T follicular helper cell (primary cell): ENCODE measurements at places on chromosomes 12 and 14.

- DNase-seq = no peak
Observed at GRCh38 chr12:29343022-29343799, 37.8 kb downstream of the ERGIC2 start.

DNA sequence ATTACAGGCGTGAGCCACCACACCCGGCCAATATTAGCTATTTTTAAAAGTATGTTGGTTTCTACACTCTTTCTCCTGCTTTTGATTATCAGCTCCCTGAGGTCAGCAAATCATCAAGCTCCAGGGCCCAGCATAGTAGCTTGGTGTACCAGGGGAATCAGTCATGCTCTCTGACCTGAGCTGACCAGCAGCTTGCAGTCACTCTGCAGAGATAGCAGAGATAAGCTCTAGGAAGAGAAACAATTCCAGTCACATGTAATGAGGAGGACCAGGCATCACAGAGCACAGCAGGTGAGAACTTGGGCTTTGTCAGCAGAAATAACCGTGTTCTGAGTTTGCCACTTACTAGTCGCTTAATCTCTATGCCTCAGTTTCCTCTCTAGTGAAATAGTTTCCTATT lies 8.5 kb downstream of the PLEKHD1 start:
- DNase-seq = no peak

GRCh38 chr14:24368212-24368561 lies 203 bp downstream of the NFATC4 start:
- DNase-seq = no peak

- DNase-seq = no peak
Observed at GRCh38 chr12:57049890-57050289, at the start of gene MYO1A. Gene MYO1A (minus strand): TSS chr12:57050129. CDS start chr12:57048323, 1,806 bp downstream.

DNA sequence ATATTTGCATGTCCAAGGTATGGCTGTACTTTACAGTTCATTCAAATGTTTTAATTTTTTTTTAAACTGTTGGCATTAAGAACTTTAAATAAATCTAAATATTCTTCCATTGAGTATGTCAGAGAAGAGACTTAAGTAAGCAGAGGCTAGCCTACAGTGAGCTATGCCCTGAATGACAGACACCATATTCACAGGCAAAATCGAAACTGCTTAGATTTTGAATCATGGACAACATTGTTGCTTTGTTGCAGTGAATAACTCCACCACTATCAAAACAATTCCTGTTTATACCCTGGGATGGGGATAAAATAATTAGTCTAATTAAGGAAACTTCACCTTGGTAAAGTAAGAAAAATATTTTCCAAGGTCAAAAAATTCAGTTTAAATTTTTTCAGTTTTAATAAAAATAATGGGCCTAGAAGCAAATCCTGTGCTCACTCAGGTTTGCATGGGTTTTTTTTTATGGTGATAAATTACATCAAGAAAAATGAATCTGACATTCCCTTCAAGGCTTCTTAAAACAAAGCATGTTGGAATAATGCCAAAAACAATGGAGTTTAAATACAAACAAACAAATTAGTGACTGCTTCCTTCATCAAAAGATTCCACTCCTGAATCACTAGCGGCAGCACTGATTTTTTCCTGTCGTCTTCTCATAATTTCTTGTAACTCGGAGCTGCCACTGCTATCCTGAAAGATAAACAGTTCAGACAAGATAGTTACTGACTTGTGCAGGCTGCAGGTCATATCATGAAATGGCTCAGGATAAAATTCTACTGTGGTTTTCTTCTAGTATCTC lies 168.2 kb downstream of the EPS8 start:
- no peak for DNase-seq

- DNase-seq = no peak
Observed at GRCh38 chr12:67085699-67086098, 183.5 kb upstream of the CAND1 start.

DNA sequence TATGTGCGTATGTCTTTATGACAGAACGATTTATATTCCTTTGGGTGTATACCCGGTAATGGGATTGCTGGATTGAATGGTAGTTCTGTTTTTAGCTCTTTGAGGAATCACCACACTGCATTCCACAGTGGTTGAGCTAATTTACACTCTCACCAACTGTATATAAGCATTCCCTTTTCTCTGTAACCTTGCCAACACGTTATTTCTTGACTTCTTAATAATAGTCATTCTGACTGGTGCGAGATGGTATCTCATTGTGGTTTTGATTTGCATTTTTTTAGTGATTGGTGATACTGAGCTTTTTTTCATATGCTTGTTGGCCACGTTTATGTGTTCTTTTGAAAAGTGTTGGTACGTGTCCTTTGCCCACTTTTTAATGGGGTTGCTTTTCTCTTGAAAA lies 49.7 kb downstream of the FRS2 start:
- DNase-seq = no peak

GRCh38 chr12:7141351-7142005 lies 11.3 kb downstream of the CLSTN3 start:
- no peak for DNase-seq

DNA sequence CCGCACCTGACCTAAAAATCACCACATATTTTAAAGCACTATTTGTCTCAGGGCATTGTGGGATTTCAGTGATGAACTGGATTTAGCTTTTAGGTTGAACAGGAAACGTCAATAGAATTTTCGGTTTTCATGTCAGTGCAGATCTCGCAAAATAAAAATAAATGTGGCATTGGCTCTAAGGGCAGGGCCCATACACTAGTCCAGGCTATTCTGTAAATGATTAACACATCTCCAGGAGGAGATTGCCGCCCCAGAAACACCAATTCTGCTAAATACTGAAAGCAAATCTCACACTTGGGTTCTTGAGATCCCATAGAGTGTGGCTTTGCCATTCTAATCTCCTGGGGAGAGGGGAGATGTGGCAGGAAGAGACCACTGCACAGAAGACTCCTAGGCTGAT lies 1494.0 kb upstream of the TMEM132C start:
- no peak for DNase-seq

DNA sequence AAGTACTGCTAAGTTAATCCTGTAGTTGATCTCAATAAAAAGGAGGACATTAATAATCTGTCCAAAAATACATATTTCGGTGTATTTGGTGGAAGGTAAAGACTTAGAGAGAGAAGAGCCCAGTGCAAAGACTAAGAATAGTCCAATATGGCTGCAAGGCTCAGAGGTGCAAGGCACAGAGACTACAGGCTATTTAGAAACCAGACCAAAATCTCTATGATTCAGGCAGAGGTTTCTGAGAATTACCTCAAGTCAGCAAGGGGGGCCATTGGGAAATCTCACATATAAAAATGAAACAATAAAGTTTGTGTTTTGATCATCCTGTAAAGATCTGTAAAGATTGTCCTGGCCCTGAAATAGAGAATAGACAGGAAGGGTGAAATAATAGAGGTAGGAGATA lies 1173.0 kb downstream of the VRK1 start:
- no peak for DNase-seq

DNA sequence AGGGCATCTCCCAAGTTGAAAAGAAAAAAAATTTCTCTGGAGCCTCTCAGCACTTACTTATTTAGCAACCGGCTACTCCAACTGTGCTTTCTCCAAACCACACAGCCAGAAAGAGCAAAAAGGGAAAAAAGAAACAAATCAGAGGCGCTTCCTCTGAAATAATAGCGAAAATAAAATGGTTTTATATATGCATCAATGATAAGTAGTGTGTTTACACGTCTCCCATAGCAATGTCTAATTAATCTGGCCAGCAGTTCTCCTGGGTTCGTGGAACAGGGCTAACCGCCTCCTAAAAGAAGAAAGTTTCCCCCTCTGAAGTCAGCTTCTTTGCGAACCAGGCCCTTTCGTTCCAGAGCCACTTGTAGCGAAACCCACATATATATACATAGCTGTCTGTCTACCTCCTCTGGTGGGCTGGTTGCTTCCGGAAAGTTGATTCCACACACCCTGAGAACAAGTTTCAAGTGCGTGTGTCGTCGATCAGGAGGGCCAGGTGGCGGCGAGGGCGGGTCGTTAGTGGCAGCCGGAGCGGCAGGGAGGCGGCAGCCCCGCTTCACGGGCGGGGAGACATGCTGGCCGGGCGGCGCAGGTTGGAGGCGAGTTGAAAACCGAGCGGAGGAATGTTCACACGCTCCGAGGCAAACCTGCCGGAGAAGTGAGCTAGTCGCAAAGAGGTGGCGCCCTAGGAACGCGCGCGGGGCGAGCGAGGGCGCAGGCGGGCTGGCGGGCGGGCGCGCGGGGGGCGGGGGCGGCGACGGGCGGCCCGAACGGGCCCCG lies 2.7 kb downstream of the PTHLH start:
- no peak for DNase-seq

GRCh38 chr12:102570256-102570655 lies 89.9 kb upstream of the IGF1 start:
- DNase-seq = no peak

GRCh38 chr12:127635838-127636237 lies 631.1 kb upstream of the TMEM132C start:
- no peak for DNase-seq
